ENCODE measurements at places on chromosomes 2 and 18.

DNA sequence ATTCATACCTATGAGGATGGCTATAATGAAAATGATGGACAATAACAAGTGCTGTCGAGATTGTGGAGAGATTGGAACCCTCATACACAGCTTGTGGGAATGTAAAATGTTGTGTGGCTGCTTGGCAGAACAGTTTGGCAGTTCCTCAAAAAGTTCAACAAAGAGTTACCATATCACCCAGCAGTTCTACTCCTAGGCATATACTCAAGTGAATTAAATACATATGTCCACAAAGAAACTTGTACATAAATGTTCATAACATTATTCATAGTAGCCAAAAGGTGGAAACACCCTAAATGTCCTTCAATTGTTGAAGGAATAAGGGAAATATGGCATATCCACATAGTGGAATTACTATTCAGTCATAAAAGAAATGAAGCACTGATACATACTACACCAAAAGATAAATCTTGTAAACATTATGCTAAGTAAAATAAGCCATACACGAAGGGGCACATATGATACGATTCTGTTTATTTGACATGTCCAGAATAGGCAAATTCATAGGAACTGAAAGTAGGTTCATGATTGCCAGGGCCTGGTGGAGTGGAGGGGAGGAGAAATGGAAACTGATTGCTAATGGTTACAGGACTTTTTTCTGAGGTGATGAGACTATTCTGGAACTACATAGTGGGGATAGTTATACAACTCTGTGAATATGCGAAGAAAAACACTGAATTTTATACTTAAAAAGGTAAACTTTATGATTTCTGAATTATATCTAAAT, 92.1 kb downstream of the ADAM23 start:
- no peak for DNase-seq

GRCh38 chr2:128727404-128727803, 408.7 kb upstream of the HS6ST1 start:
- no peak for DNase-seq

- DNase-seq: no peak
Observed at GRCh38 chr2:149561309-149561926, 26.2 kb downstream of the MMADHC start.

DNA sequence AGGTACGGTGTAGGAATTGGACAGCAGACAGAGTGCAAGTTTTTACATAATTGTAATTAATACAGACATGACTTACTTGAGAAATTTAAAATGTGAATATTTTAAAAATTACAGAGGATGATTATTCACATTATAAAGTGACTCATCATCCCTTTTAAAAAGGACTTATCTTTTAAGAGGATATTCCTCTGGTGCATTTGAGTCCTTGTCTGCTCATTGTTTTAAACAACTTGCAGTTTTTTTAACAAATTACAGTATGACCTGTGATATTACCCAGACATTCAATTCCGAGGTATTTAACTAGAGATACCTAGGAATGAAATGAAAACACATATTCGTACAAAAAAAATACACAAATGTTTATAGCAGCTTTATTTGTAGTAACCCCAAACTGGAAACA, 38.0 kb downstream of the SPTBN1 start:
- no peak for DNase-seq

DNA sequence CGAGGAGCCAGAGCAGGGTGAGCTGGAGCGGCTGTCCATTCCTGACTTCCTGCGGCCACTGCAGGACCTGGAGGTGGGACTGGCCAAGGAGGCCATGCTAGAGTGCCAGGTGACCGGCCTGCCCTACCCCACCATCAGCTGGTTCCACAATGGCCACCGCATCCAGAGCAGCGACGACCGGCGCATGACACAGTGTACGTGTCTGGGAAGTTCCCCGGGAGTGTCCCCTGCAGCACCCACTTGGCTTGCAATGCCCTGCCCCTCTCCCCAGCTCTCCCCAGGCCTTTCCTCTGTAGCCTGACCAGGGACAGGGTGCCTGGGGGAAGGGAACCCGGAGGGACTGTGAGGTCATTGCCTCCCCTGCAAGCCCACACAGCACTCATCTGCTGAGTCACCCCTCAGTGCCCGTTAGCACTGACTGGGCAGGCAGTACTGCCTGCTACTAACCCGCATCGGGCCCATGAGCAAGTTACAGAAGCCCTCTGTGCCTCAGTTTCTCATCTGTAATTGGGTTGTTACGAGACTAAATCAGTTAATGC, 29.4 kb upstream of the GMPPA start:
- no peak for DNase-seq

DNA sequence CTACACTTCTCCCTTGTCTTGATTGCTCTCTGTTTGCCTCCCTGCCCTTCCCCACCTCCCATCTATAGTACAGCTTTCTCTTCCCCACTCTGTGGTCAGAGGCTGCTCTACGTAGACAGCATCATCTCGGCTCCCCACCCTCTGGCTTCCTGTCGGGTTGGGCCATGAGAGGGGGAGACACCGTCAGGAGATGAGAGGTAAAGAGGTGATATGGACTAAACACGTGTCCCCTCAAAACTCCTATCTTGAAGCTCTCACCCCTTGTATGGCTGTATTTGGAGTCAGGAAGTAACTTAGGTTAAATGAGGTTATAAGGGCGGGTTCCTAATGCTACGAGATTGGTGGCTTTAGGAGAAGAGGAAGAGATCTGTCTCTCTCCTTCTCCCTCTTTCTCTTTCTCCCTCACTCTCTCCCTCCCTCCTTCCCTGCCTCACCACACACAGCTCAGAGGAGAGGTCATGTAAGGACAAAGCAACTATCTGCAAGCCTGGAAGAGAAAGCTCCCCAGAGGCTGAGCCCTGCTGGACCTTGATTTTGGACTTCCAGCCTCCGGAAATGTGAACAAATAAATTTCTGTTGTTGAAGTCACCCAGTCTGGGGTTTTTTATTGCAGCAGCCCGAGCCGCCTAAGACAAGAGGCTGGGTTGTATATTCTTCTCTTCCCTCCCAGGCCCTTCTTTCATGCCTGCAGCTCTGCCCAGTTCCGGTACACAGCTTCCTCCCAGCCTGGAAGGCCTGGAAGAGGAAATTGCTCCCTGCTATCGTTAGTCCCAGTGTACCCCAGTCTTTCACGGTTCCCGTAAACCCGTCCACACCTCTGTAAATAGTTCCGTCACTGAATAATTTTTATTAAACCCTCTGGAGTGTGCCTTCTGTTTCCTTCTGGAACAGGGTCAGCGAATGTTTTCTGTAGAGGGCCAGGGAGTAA, 138.0 kb downstream of the AKAIN1 start:
- DNase-seq: peak; percentile 44

- DNase-seq: peak; percentile 55
Observed at GRCh38 chr2:239303711-239304532, 96.9 kb downstream of the HDAC4 start.

DNA sequence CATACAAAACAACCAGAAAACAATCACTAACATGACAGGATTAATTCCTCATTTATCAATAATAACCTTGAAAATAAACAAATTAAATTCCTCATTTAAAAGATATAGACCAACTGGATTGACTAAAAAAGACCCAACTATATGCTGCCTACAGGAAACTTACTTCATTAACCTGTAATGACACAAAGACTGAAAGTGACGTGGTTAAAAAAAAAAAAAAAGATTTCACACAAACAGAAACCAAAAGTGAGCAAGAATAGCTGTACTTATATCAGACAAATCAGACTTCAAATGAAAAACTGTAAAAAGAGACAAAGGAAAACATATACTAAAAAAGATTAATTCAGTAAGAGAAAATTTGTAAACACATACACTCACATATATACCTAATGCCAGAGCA, 201.2 kb downstream of the CCDC178 start:
- DNase-seq: no peak

- no peak for DNase-seq
Observed at GRCh38 chr2:16044946-16045456, 104.7 kb downstream of the MYCN start.

GRCh38 chr2:71736091-71736861, 282.9 kb downstream of the DYSF start:
- no peak for DNase-seq

- DNase-seq: no peak
Observed at GRCh38 chr2:18790509-18791171, 201.3 kb upstream of the NT5C1B start.

GRCh38 chr2:177799531-177799930, 273.0 kb downstream of the PDE11A start:
- DNase-seq: no peak

GRCh38 chr2:224630659-224631550, 45.7 kb upstream of the CUL3 start:
- no peak for DNase-seq

DNA sequence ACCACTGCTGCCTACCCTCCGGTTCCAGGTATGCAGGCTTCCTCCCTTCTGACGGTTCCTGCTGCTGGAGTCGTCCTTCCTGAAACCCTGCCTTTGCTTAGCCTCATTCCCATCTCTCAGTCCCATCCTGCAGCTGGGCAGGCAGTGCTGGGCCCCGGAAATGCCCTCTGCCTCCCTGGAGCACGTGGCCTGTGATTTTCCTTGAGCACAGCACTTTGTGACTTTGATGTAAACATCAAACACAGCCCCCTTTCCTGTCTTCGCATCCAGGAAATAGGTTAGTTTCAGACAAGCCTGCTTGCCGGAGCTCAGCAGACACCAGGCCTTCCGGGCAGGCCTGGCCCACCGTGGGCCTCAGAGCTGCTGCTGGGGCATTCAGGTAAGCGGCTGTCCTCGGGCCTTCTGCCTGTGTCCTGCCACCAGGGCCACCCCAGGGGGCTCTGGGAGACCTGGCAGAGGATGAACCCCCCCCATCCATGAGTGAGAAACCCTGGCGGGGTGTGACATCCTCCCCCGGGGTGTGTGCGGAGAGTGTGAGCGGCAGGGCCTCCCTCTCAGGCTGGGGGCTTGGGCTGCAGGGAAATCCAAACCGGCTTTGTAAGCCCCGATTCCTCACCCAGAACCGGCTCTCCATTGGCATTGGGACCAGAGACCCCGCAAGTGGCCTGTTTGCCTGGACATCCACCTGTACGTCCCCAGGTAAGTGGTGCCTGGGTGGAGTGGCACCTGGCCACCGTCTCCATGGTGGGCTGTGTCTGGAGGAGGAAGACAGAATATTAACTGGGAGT, at the start of gene ZAP70:
ZAP70 (plus strand) TSS at position 281 of the 788 bp plus-strand sequence. CDS start 10,461 bp downstream, outside the sequence.
- peak; percentile 79 for DNase-seq

- no peak for DNase-seq
Observed at GRCh38 chr18:2146754-2147153, 424.6 kb downstream of the METTL4 start.

- no peak for DNase-seq
Observed at GRCh38 chr2:203853722-203854121, 13.8 kb upstream of the CTLA4 start.

- peak; percentile 76 for DNase-seq
Observed at GRCh38 chr18:3624935-3625741, 175.2 kb downstream of the TGIF1 start.

DNA sequence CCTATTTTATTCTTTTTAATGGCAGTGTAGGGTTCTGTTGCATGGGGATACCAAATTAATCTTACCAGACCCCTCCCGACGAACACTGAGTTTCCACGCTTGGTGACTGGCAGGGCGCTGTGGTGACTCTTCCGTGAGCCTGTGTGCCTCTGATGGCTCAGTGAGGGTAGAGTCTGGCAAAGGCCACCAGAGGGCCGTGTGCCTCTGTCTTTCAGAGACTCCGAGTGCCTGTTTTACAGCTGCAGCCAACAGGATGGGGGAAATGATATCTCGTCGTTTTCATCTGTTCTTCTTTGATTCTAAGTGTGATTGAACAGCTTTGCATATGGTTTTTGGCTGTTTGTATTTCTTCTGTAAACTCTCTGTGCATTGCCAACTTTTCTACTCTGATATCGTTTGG, 99.8 kb downstream of the ZNF236 start:
- peak; percentile 56 for DNase-seq

- DNase-seq: no peak
Observed at GRCh38 chr2:88574445-88574844, 52.8 kb downstream of the EIF2AK3 start.
